Activated CD8-positive, alpha-beta memory T cell treated with anti-CD3 and anti-CD28 coated beads, Interleukin-2, amount 50 U/mL, for 48 hours (primary cell): ENCODE measurements at places on chromosomes 6 and 20.

GRCh38 chr20:20603339-20603990 is 109.0 kb downstream of the RALGAPA2 start:
- no peak for DNase-seq

- DNase-seq = no peak
Measured at GRCh38 chr20:62975251-62975760, 22.8 kb downstream of the SLC17A9 start.

GRCh38 chr6:151617539-151617938 is 123.7 kb downstream of the CCDC170 start:
- no peak for DNase-seq

DNA sequence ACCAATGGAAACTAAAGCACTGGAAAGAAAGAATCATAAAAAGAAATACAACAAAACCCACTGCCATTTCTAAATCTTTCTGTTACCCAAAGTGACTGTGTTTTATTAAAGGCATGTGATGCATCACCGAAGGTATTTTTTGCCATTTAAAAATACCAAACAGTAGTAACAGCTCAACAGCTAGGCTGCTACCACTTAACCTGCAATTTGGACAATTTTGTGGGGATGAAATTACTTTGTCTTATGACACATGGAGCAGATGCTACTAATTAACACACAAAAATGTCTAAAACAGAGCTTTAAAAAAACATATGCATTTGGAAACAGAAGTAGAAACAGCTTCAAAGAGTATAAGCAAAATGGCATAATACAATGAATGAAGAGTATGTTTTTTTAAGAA is 97.4 kb downstream of the ATXN1 start:
- no peak for DNase-seq

- no peak for DNase-seq
Measured at GRCh38 chr6:138655828-138656227, 117.7 kb upstream of the CCDC28A start.

GRCh38 chr6:167290786-167291622 is at the start of gene UNC93A:
Gene UNC93A, plus strand, starts transcription at chr6:167291315. Its CDS starts 175 bp downstream, at chr6:167291490.
- DNase-seq = no peak

GRCh38 chr6:27956941-27957340 is at the start of gene OR2B6:
Gene OR2B6, plus strand, starts transcription at chr6:27957241. Its CDS starts 0 bp downstream, at chr6:27957241.
- DNase-seq = no peak

- no peak for DNase-seq
Measured at GRCh38 chr6:32267035-32267434, 43.2 kb upstream of the NOTCH4 start.
